ENCODE measurements at places on chromosomes 11 and 22. TPM values are rescaled to one million over a fixed set of nuclear protein-coding genes. Genes with fewer than 3 reads are reported as not detected.

SLC25A22 gene
- polyA plus RNA-seq, result 69.2 TPM

- no peaks in the 10 kb centered on the region for H3K27me3 ChIP-seq
- H3K4me3 ChIP-seq, result no peak overlapping the region
- H3K36me3 ChIP-seq, result peaks cover 21% of the 10 kb centered on the region
- peaks cover 32% of the 10 kb centered on the region for H3K4me1 ChIP-seq
- DNase-seq, result no peak
- H3K27ac ChIP-seq, result no peak overlapping the region
These were observed 74.6 kb downstream of the CELSR1 start for GRCh38 chr22:46462726-46463371.

- no peak overlapping the region for H3K4me3 ChIP-seq
- no peak for DNase-seq
- H3K4me1 ChIP-seq, result peaks cover 33% of the 10 kb centered on the region
- no peak overlapping the region for H3K27ac ChIP-seq
- H3K36me3 ChIP-seq, result no peaks in the 10 kb centered on the region
- H3K27me3 ChIP-seq, result peaks cover 23% of the 10 kb centered on the region
These were observed 651 bp upstream of the FAM83F start for GRCh38 chr22:39994041-39994565.

ARHGAP1 gene
- polyA plus RNA-seq, result 59.0 TPM

DNA sequence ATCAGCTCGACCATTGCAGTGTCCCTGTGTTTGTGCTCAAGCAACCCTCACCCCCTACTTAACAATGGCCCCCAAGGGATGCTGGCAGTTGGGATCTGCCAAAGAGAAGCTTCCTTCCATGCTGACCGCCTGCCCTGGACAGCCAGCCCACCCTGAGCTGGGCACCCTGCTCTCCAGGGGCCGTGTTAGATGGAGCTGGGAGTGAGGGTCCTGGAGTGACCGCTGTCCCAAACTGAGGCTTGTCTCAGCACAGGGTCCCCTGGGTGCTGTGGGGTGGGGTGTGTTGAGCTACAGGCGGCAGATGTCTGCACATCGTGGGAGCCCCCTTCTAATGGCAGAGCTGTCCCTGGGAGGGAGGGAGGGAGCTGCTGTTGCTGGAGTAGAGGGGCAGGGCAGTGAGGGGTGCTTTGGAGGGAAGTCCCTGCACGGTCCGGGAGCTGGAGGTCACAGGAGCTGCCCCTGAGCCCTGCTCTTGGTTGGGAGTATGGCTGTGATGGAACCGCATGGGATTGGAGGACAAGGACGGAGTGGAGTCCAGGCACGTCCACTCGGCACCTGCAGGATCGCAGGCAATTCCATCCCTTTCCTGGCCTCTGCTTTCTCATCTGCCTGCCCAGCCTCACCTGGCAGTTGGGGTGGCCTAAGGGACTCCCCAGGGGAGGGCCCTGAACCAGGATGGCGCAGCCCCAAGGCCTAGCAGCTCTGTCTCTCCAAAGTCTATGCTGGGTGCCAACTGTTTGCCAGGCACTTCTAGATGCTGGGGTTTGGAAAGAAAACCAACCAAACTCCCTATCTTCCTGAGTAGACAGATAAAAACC lies 126.3 kb downstream of the ARHGAP8 start:
- DNase-seq, result no peak
- no peaks in the 10 kb centered on the region for H3K4me1 ChIP-seq
- no peak overlapping the region for H3K4me3 ChIP-seq
- no peak overlapping the region for H3K27ac ChIP-seq

DNA sequence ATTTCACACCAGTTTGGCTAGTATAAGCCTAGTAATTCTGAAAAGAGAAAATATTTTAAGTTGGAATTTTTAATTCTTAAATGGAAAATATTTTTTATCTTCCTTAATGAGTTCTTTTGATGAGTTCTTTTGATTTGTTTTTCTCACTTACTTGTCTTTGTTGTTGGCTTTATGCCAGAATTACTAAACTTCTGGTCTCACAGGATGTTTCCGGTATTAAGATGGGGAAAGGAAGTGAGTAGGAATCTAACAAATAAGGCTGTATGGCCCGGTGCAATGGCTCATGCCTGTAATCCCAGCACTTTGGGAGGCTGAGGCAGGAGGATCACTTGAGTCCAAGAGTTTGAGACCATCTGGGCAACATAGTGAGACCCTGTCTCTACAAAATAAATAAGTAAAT lies 106.4 kb downstream of the ARHGAP42 start:
- H3K27ac ChIP-seq, result no peak overlapping the region
- no peaks in the 10 kb centered on the region for H3K27me3 ChIP-seq
- H3K4me1 ChIP-seq, result no peaks in the 10 kb centered on the region
- H3K4me3 ChIP-seq, result no peak overlapping the region
- no peak for DNase-seq
- H3K36me3 ChIP-seq, result no peaks in the 10 kb centered on the region

- no peaks in the 10 kb centered on the region for H3K27me3 ChIP-seq
- no peak for DNase-seq
- H3K27ac ChIP-seq, result no peak overlapping the region
- no peak overlapping the region for H3K4me3 ChIP-seq
These were observed 85.3 kb upstream of the HEPHL1 start for GRCh38 chr11:93935826-93936225.

GRCh38 chr22:44645531-44645930 lies 56.5 kb upstream of the PRR5 start:
- H3K4me1 ChIP-seq, result peaks cover 5% of the 10 kb centered on the region
- no peaks in the 10 kb centered on the region for H3K36me3 ChIP-seq
- no peaks in the 10 kb centered on the region for H3K27me3 ChIP-seq

GRCh38 chr22:31343235-31344191 lies 2.6 kb downstream of the PATZ1 start:
- peak; percentile 79 for DNase-seq
- H3K27ac ChIP-seq, result peak overlapping the region; percentile 81
- no peaks in the 10 kb centered on the region for H3K27me3 ChIP-seq

DNA sequence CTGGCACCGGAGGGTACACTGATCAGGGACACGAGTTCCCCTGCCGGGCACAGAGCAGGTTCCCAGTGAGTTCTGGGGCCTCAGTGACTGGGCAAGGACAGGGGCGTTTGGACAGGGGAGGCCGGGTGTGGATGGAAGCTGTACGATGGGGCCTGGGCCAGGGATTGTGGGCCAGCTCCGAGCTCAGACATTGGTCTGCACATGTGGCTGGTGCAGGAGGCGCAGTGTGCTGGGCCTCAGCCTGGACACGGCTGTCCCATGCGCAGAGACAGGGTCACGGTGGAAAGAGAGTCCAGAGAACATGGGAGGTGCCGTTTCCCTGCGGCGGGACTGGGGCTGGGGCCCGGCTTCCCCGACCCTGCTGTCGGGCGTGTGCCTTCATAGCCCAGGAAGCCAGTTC lies 60.7 kb downstream of the CDKN1C start:
- H3K27me3 ChIP-seq, result no peaks in the 10 kb centered on the region
- H3K4me1 ChIP-seq, result peaks cover 26% of the 10 kb centered on the region
- no peak overlapping the region for H3K27ac ChIP-seq
- no peak overlapping the region for H3K4me3 ChIP-seq
- DNase-seq, result no peak

- no peaks in the 10 kb centered on the region for H3K4me1 ChIP-seq
- H3K4me3 ChIP-seq, result no peak overlapping the region
- no peaks in the 10 kb centered on the region for H3K36me3 ChIP-seq
- no peak overlapping the region for H3K27ac ChIP-seq
- H3K27me3 ChIP-seq, result no peaks in the 10 kb centered on the region
These were observed 36.1 kb downstream of the PDE3B start for GRCh38 chr11:14679662-14680061.

DNA sequence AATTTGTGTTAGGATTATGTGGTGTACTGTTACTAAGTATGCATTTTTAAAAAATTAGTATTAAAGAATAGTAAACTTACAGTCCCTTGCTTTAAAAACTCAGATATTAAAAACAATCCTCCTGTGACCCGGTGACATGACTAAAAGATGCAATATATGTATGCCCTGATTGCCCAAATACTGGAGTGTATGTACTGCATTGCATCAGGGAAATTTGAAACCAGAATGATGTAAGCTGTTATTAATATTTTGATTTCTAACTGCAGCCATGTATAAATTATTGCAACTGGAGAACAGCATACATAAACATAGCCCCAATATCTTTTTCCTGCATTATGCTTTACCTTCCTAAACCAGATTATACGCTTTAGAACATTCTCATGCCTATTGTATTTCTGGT lies 3.7 kb upstream of the HSPA8 start:
- no peaks in the 10 kb centered on the region for H3K27me3 ChIP-seq
- H3K4me3 ChIP-seq, result no peak overlapping the region
- H3K27ac ChIP-seq, result no peak overlapping the region
- peaks cover 4% of the 10 kb centered on the region for H3K4me1 ChIP-seq
- H3K36me3 ChIP-seq, result peaks cover 8% of the 10 kb centered on the region

KCNJ1 gene
- polyA plus RNA-seq, result 0.50 TPM

Measured in spinal cord (tissue), 10 donors.